ENCODE measurements at places on chromosomes 13 and 19. TPM values are rescaled to one million over a fixed set of nuclear protein-coding genes. Genes with fewer than 3 reads are reported as not detected.

DLL3 gene
- total RNA-seq = 0.19 TPM

GPR4 gene
- total RNA-seq = 4.1 TPM

SIAH3 gene
- total RNA-seq = not detected

TNFSF11 gene
- total RNA-seq = not detected

TIMM13 gene
- 40.2 TPM for total RNA-seq

SCGB2B2 gene
- not detected for total RNA-seq

CYP4F3 gene
- not detected for total RNA-seq
